ENCODE measurements at places on chromosomes 5 and 9.
A peak's percentile ranks its signal among the peaks of the same experiment; 100 is the strongest.

DNA sequence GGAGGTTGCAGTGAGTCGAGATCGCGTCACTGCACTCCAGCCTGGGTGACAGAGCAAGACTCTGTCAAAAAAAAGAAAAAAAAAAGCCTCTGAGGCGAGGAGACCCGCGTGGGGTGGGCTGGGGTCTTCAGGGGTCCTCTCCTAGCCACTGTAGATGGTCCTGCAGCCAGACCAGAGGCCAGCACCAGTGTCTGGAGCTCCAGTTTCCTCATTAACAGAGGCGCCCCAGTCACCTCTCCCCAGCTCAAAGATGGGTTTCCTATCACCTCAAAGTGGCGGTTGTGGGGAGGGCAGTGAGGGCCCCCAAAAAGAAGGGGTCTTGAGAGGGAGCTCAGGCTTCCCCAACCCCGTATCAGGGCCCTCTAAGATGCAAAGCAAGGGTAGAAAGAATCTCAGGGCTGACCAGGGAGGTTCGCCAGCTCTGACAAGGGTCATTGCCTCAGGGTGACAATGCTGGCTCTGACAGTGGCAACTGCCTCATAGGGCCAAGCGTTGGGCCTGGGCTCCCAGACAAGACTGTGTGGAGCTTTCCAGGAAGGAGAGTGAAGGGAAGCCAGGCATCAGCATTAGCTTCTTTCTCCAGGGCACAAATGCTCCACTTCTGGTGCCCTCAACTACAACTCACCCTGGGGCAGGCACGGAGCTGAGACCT is 15.0 kb downstream of the STK10 start:
- DNase-seq: no peak

DNA sequence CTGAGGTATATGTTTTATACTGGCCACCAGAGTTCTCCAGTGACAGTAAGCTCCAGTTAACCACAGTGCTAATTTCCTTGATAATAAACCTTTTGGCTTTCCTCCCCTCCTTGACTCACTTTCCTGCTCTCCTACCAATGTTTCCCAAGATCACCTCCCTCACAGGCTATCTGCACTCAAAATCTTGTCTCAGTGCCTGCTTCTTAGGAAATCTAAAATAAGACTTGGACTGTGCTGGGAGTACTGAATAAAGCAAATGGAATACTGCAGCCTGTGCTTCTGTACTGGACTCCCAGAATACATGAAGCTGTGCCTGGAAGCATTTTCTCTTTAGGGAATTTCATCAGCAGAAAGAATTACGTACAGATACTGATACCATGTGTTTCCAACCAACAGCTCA is 1.7 kb upstream of the DCP2 start:
- no peak for DNase-seq

GRCh38 chr5:35794684-35795375 is 61.9 kb upstream of the IL7R start:
- DNase-seq: no peak

DNA sequence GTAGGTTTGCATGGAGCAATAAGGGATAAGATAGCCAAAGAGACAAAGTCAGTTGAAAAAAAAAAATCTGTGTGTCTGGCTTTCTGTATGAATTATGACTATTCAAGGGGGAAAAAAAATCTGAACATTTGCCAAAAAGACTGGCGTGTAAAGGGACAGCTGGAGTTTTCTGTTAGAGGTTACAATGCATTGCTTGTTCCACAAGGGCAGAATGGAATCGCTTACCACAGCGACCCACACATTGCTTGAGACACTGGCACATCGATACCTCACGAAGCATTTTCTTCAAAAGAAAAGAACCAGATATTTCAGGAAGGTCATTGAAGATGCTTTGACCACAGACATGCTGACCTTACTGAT is 327.8 kb downstream of the TMEM167A start:
- DNase-seq: no peak

- no peak for DNase-seq
These were observed 55.6 kb upstream of the EGFLAM start for GRCh38 chr5:38202741-38203140.

DNA sequence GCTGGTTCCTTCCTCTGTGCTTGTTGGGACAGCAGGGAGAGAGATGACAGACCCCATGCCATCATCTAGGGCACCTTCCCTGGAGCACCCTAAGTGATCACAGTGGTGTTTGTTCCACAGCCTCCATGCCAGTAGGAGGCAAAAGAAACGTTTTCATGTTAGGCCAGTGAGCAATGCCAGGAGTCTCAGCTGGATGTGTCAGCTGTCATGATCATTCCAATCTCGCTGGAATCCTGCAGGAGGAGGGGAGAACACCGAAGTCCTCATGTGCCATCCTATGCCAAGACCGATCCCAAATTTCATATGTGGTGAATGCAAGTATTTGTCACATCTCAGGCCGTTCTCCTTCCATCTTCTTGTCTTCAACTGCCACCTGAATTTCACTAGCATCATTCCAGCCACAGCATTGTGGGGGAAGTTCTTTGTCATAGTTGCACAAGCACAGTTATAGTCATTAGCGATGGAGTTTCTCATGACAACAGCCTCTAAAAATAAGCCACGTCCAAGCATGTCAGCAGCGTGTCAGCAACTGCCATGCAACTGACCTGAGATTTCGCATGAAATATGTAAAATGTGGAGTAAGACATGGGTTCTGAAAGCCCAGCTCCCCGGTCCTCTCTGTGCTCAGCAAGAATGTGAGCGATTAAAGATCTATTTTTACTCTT is 97.2 kb upstream of the DNAH5 start:
- no peak for DNase-seq

- DNase-seq: no peak
These were observed 36.3 kb downstream of the CAPSL start for GRCh38 chr5:35902046-35902672.

GRCh38 chr9:75591972-75592371 is 298.5 kb upstream of the PCSK5 start:
- DNase-seq: no peak

GRCh38 chr9:76572151-76572550 is 113.2 kb downstream of the GCNT1 start:
- DNase-seq: no peak

- no peak for DNase-seq
These were observed 134.5 kb downstream of the DAB2IP start for GRCh38 chr9:121785673-121786542.

DNA sequence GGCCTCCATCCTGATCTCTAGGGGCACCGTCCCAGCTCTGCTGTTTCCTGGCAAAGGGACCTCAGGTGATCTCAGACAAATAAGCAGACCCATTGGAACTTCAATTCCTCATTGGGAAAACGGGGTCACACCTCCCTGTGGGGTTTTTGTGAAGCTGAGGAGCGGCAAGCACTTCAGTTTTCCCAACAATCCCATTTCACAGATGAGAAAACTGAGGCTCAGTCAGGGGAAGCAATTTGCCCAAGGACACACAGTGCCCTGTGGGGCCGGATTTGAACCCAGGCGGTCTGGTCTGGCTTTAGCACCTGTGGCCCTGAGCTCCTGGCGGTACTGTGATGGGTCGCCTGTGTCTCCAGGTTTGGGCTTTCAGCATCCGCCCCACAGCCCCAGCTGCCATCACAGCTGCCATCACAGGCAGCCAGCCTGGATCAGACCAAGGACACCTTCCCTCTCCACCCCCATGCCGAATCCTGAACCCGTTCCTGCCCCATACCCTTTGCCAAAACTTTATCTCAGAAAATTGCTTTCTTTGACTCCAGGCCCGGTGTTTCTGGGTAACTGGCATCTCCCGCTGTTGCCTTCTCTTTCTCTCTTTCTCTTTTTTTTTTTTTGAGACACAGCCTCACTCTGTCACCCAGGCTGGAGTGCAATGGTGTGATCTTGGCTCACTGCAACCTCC is 26.4 kb downstream of the NCS1 start:
- DNase-seq: no peak

GRCh38 chr9:92754091-92754745 is 10.4 kb downstream of the BICD2 start:
- DNase-seq: no peak

DNA sequence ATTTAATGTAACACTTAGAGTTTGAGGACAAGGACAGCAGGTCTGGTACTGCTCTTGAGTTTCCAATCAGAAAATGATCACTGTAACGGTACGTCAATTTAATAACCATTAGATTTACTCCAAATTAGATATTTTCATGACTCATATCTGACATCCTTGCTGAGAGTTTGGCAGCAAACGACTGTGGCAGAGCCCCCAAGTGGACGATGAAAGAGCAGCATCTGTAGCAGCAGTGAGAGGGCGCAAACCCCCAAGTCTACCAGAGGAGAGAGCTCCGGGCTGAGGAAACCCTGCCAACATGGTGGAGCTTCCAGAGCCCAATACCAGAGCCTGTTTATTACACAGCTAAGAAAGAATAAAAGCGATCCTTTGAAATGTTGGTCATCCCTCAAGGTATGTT is 73.2 kb upstream of the EPB41L4A start:
- DNase-seq: no peak

DNA sequence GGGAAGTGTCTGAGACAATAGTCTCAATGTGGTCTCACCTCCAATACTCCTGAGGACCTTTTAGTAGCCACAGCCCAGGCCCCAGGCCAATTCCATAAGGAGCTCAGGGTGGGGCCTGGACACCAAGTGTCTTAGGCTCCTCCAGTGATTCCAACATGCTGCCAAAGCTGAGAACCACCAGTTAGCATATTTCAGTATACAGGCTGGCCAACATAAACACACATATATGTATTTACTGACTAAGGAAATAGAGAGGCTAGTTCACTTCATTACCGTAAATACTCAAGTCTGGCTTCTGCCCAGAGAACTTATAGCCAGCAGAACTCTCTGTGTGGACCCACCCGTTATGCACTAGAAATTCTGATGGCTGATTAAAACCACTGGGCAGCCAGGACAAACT is 24.1 kb downstream of the S1PR3 start:
- DNase-seq: no peak

DNA sequence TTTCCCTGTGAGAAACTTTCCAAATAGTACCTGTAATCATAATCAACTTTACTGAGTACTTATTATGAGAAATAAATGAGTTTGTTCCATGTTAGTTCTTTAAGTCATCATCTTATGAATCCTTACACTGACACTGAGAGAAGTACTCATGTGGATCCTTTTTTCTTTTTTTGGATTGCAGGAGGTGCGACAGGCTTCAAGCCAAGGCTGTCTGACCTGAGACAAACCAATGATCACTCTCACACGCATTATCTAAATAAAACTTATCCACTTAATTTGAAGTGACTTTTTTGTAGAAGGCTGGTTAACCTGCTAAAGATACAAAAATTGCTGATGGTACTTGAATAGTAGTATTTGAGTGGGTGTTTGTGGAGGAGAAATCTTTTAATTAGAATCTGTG is 39.5 kb downstream of the JAKMIP2 start:
- no peak for DNase-seq

DNA sequence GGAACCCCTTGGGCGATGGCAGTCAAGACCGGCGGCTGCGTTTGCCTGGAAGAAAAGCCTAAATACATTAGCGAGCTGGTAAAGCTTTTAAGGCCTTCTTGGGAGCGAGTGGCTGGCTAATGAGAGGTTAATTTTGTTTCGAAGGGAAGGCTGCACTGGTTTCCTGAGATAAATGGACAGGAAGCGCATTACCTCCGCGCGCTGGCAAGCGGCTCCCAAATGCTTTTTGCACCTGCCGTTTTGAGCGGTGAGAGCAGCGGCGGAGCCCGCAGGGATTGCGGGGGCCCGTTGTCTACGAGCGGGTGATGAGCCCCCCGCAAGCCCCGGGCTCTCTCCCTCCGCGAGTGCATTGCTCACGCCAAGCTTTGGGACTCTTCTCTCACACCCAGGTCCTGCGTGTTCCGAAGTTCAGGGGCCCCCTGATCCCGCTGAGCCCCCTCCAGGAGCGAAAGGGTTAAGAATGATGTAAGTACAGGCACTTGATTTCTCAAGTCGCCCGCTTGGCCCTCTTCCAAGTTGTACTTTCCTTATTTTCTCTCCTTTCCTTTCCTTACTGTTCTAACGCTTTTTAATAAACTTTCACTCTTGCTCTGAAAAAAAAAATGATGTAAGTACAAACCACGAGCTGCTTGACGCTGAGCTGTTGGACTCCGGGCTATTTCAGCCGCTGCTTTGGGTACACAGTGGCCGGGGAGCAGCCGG is 3.1 kb upstream of the RGMB start:
- DNase-seq: no peak

DNA sequence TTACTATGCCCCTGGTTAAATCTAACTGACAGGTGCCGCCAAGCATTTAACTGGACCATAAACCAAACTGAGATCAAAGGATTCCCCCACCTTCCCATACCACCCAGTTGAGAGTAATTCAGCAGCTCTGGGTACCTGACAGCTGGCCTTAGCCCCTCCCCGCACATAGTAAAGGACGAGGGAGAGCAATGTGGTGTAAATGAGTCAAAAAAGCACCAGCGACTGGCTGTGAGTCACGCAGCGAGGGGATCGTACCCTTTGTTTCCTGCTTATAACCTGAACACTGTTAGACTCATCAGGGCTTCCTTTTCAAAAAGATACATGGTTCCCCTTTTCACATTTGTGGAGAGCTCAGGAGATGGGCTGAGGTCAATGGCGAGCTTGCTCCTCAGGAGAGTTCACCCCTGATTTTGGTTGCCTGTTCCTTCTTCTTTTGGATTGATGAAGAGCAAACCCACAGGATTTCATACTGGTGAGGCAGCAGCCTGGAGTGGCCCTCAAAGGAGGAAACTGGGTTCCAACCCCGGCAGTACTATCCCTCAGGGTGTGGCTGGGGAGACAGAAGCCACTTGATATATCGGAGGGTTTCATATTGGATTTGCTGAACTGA is 71.5 kb downstream of the ANKRD33B start:
- DNase-seq: peak; percentile 44

DNA sequence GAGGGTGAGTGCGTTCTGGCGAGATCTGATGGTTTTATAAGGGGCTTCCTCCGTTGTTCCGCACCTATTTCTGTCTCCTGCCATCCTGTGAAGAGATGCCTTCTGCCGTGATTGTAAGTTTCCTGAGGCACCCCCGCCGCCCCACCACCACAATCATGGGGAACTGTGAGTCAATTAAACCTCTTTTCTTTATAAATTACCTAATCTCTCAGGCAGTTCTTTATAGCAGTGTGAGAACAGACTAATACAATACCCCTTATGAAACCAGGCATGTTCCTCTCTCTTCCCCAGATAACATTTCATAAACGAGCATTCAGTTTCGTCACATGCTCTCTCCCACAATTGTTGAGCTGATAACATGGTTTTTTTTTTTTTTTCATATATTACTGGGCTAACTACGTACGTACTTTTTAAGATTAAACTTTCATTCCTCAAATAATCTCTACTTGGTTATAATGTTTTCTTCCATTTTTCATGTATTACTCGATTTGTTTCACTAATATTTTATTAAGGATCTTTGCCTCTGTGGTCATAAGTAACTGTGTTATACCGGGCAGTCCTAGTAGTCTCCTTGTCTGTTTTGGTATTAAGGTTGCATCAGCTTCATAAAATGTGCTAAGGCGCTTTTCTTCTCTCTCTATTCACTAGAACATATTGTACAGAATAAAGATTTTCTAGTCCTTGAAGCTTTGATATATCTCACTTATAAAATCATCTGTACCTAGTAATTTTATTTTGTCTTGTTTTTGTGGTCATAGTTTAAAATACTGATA is 64.9 kb upstream of the MVB12B start:
- no peak for DNase-seq

GRCh38 chr9:110291921-110292557 is 35.7 kb upstream of the TXN start:
- DNase-seq: no peak

GRCh38 chr5:305459-305858 is 16.1 kb upstream of the AHRR start:
- DNase-seq: no peak

All from activated T-helper 1 cell treated with anti-CD3 and anti-CD28 coated beads, Interleukin-2, amount 50 U/mL, for 16 hours (primary cell).